ENCODE measurements at places on chromosomes 1 and 21.

GRCh38 chr1:180489976-180490375, 12.4 kb downstream of the ACBD6 start:
- DNase-seq: no peak

GRCh38 chr1:35894183-35894582, 11.2 kb downstream of the AGO1 start:
- DNase-seq: no peak

- DNase-seq: no peak
Measured at GRCh38 chr1:203534526-203534925, 40.6 kb downstream of the OPTC start.

GRCh38 chr1:225146478-225146877, 217.0 kb downstream of the DNAH14 start:
- no peak for DNase-seq

GRCh38 chr1:236143104-236143948, 987 bp downstream of the GPR137B start:
- no peak for DNase-seq

DNA sequence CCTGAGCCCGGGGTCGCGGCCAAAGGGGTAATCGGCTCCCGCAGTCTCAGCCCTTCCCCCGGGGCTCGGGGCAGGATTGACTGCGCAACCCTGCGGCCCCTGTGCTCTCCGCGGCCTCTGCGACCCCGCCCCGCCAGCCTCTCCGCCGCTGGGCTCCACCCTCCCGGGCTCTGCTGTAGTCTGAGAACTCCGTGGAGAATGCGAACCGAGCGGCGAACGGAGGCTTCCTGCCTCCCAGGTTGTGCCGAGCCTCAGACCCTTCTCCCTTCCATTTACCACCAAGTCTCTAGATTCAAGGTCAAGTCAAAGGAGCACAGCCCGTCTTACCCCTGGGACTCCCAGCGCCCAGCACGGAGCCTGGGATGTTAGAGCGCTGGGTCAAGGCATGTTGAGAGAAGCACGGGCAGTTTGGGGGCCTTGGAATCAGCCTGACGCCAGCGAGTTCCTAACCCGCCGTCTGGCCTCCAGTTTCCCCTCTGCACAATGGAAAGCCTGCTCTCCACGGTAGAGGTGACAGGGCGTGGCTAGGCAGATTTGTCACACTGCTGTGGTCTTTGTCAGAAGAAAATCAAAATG, 3.0 kb downstream of the ATP2B4 start:
- DNase-seq: no peak

Data from hypothalamus (tissue), 51 donors.